ENCODE measurements at places on chromosomes 2 and 18.

GRCh38 chr2:108923019-108923700, 65.9 kb downstream of the EDAR start:
- DNase-seq: no peak

- DNase-seq: no peak
Measured at GRCh38 chr2:188610050-188610444, 318.4 kb downstream of the GULP1 start.

DNA sequence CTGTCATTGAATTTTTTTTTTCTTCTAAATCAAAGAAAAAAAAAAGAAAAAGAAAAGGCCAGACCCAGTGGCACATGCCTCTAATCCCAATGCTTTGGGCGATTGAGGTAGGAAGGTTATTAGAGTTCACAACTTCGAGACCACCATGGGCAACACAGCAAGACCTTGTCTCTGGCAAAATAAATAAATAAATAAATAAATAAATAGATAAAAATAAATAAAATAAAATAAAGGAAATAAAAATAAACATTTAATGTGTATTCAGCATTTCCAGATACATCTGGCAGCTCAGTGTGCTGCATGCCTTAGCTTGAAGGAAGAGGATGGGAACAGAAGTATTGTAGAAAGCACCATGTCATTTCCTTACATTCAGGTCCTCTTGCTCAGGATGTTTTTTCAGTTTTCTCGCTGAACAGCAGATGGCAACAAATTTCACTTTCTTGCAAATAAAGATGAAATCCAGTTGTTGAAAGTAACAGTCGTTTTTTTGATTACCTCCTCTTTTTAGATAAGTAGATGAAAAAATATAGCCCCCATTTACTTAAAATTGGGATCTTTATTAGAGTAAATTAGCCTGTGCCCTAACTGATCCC, 25.7 kb upstream of the FAM178B start:
- DNase-seq: peak; percentile 4

- no peak for DNase-seq
Measured at GRCh38 chr2:29209551-29209950, 94.3 kb downstream of the CLIP4 start.

DNA sequence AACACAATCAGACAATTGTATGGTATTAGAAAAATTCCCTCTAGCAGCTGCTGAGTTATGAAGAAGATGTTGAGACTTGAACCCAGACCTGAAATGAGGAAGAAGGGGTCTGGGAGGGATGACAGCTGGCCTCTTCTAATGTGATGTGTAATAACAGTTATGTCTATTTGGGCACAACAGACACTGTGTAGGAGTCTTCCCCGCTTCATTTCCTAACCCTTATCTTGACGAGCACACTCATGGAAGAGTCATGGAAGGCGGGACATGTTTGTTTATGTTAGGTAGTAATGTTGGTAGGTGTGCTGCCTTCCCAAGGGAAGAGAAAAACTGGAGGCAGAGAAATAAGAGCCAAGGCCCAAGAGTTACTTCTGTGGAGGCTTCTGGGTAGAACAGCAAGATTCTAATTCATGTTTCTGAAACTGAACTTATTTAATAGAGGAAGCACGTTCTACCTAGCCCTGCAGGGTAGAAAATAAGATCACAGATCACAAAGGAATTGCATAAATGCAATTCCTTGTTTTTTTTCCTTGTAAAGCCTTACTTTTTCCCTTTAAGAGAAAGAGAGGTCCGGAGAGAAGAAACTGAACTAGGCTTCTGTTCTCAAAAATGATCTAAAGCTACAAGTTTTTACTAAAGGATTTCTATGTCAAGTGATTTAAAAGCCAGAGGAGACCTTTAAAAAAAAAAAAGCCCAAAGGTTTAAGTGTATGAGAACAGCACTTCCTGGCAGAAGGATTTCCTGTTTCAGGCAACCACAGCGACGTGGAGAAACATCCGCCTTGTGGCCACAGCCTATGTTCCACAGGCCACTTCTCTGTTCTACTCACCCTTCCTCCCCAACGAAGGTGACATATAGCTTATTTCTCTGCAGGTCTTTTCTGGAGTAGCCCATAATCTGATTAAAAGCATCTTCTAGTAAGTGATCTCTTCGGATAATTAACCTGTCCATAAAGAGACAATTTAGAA, 68.5 kb upstream of the STK17B start:
- no peak for DNase-seq

DNA sequence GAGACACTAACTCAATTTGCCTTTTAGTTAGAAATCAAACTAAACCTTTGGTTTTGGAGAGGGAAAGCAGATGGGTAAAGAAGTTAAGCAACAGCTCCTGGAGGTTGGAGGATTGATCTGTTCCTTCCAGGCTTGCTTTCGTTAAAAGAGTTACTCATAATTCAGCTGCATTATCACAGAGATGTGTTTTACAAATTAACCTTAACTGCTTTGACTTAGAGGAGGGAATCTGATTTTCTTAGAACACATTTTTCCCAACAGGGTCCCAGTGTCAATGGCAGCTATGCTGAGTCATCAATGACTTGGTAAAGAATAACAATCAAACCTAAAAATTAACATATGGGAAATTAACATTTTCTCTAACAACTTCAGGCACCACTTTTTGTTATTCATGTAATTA, 113.4 kb downstream of the COPS8 start:
- DNase-seq: no peak

- DNase-seq: peak; percentile 21
Measured at GRCh38 chr2:200211643-200212042, 94.8 kb upstream of the SPATS2L start.

- no peak for DNase-seq
Measured at GRCh38 chr2:47354013-47354847, 48.7 kb upstream of the MSH2 start.

GRCh38 chr2:227720680-227721079, 2.9 kb upstream of the SLC19A3 start:
- DNase-seq: no peak

GRCh38 chr2:69797235-69797634, 32.2 kb upstream of the GMCL1 start:
- no peak for DNase-seq

DNA sequence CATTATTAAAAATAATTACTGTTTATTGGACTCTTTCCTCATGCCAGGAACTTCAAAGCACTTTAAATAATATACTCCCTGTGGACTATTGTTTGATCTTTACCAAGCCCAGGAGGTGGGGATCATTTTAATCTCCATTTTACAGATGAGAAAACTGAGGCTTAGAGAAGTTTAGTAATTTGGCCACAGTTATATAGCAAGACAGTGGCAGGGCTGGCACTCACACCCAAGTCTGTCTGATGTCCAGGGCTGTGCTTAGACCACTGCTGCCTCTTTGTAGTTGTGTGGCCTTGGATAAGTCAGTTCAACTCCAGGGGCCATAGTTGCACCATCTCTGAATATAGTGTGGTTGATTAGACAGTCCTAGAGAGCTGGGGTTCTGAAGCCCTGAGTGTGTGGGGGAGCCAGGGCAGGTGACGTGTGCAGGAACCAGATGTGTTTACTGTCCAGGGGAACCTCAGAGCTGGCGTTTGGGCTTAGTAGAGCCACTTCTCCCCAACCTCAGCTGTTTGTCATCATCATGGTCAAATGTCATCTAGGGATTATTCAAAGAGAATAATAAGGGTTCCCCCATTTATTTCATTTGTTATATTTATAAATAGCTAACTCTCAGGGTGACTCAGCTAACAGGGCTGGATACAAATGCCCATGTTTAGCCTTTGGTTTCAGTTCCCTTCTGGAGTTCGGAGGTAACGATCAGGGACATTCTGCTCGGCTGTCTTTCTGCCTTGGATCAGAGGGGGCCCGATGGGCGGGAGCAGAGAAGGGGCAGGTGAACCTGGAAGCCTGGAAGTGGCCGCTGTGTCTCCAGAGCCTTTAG, 68.0 kb downstream of the BOLA3 start:
- DNase-seq: no peak

DNA sequence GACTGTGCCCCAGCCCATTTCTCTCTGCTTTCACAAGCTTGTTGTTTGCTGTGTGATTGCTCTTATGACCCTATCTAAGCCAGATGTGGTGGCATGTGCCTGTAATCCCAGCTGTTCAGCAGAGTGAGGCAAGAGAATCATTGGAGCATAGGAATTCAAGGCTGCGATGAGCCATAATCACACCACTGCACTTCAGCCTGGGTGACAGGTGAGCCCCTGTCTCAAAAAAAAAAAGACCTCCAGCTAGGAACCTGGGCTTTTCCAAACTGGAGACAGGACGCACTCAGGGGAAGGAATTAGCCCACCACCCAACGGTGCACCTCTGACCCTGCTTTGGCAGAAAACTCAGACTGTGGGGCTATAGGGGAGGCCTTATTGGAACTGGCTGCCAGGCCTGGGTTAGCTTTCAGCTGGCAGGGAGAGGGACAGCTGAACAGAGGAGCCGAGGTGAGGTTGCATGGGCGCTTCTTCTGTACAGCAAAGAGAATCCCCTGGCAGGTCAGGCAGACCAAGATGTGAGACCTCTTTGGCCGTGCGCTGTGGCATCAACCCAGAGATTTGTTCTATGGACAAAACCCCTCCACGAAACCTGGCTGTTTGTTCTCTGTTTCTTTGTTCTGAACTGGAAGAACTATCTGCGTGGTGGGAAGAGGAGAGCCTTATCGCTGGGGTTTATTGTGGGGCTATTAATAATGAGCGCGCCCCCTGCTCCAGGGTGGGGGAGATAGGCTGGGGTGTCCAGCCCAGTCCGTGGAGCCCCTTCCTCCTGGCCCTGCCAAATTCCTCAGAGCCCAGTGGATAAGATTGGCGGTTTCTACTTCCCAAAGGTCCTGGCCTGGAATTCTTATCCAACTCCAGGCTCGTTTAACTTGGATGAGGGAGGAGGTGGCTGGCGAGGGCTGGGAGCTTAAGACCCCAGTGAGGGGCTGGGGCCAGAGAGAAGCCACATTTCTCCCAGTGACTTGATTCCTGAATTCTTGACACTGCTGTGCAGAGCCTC, 38.8 kb upstream of the SMAD7 start:
- no peak for DNase-seq

DNA sequence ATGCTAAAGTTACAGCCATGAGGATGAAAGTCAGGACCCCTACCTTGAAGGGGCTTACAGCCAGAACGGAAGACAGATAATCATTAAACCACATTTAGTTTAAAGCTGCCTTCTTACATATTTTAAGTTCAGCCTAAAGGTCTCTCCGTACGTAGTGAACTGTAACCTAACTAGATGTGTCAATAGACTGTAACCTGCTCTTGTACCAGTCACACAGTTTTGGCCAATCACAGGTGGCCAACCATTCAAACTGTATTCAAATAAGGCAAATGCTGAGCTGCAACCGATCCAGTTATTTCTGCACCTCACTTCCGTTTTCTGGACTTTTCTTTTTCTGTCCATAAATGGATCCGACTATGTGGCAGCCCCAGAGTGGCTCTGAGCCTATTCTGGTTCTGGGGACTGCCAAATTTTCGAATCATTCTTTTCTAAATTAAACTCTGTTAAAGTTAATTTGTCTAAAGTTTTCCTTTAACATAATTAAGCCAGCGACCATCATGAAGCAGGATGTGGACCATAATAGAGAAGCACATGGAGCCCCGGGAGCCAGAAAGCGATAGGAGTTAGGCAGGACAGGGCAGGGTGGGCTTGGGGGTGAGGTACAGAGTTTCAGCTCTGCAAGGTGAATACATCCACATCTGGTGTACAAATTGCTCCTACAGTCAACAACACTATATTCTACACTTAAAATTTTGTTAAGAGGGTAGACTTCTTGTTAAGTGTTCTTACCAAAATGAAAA, 48.4 kb upstream of the YPEL5 start:
- DNase-seq: no peak

DNA sequence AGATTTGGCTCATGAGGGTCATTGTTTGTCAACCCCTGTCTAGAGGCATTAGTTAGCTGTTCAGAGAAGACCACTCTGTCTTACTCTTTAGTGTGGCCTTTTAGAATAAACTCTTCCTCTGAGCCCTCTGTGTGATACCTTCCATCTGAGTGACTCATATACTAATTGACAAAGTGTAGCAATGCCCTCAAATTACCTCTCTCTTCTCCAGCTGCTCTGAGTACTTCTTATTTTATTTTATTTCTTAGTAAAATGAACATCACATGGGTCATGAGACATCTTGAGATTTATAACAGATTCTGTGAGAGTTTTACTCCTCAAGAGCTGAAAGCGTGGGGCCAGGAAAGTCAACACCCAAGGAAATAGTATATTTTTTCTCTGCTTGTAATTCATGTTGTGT, 67.4 kb downstream of the KCTD18 start:
- no peak for DNase-seq

DNA sequence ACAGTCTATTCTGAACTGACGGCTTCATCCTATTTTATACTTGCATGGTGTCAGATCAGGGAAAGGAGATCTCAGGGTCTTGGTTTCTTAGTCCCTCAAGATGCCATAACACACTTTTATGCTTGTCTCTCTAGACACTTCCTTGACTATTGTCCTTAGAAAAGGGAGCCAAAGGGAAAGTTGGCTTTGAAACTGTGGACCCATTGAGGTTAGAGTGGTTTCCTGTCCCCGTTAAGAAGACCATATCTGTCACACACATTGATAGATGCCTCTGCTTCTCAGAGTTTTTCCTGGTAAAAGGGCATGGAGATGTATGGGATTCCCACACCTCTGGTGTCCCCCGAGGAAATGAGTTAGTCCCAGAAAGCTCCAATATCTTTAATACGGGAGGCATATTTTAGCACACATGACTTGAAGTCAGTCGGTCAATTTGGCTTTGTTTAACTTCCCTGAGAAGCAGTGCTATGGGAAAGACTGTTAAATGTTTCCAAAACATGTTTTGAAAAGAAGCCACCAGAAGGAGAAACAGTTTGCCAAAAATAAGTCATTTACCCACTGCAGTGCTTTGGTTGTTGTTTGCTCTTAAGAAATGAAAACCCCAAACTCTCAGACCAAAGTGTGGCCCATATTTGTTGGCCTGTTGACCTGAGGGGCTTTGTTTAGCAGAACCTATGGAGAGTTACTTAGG, 133.4 kb upstream of the CXCR4 start:
- DNase-seq: no peak

DNA sequence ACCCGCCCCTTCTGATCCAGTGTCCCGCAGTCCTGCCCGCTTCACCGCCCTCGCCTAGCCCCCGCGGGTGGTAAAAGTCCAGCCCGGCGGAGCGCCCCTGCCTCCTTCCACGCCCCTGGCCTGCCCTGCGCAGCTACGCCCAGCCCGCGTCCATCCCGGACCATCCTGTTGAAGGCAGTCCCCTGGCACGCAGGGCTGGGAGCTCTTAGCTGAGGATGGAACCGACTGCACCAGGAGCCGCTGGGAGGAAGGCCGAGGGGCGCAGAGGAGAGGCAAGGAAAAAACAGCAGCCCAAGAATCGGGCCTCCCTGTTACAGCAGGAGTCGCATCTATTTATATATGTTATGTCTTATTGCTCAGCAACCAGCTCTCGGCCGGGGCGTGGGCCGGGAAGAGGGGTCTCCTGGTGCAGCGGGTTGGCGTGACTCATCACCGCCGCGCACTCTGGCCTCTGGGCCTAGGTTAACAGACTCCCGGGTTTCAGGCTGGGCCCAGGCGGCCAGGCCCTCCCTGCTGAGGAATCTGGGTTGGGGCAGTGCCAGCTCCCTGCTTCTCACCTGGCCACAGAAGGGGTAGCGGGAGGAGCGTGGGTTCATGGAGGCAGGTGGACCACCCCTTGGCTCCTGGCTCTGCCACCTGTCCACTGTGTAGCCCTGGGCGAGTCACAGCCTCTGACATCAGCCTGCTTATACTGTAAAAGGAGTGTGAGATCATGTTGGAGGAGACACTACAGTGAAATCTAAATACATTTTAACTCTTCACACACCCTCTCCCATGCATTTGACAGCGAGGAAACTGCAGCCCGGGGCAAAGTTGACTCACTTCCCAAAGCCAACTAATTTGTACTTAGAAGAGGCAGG, 13.4 kb upstream of the MAP3K2 start:
- no peak for DNase-seq
